ENCODE measurements at places on chromosomes 5 and 9.

- DNase-seq = no peak
Measured at GRCh38 chr5:123785162-123786071, 273.4 kb downstream of the CSNK1G3 start.

DNA sequence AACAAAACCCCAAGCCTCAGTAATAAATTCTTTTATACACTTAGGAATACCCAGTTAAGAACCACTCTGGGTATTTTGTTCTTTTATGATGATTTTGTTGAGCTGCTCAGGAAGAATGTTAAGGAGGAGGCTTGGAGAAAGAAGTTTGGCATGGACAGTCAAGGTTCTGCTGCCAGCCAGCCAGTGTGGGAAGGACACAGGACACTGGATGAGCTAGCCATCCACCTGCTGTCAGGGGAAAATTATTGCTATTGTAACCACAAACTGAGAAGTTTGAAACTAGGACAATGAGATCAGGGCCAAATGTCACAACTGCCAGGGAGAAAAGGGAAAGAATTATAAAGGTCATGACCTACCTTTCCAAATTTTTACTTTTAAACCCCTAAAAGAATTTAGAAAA lies 25.9 kb upstream of the ADAMTSL1 start:
- no peak for DNase-seq

DNA sequence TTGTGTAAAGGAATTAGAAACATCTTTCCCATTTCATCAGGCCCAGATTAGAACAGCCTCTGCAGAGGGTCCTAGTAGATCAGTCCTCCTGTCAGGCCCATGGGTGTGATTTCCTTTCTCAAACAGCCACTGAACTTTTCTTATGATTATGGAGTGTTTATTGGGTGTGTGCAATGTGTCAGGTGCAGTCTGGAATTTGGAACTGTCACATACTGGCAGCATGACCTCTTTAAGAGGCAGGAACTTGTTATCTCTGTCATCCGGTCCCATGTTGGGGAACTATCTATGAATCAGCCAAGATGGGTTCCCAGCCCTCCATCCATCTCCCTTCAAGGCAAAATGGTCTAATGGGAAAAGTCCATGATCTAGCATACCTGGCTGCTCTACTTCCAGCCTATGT lies 11.6 kb upstream of the MEGF9 start:
- DNase-seq = no peak

DNA sequence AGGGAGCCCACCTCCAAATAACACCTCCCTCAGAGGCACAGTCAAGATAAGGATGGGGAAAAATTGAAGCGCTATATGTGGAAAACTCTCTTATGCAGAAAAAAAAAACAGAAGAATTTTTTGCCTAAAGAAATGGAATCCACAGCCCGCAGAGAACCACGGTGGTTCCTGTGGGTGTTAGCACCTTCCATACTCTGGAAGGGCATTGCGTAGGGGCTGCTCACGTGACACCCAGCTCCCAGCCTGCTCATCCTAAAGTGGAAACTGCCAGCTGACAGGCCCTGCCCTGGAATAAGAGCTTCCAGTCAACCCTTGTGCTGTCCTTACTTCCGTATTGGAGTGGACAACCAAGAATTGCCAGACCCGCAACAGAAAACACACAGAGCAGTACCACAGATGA lies 142.5 kb downstream of the FSTL4 start:
- no peak for DNase-seq

- no peak for DNase-seq
Measured at GRCh38 chr5:143606043-143606752, 202.7 kb upstream of the NR3C1 start.

DNA sequence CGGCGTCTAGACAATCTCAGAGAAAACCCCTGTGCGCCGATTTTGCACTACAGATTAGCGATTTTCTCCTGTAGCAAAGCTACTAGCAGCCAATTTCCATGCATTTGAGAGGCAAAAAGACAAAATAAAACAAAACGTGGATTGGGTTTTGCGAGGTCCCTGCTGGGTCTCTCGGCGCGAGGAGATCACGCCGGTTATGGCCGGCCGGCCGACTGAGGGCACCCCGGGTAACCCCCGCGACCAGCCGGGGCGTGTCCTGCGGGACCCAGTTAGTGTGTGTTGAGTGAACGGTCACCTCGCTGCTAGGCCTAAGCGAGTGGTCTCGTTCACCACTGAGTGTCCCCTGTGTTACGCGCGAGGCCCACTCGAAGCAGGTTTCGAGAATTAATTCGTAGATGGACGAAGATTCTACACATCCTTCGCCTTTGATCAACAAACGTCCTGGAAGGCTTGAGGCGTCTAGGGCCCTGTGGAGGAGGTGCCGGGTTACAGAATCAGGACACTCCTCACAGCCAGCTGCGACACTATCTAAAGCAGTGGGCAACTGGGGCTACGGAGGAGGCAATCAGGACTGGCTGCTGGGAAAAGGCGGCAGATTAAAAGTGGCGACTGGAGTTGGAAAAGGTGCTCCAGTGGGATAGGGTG lies 764 bp upstream of the VDAC1 start:
- no peak for DNase-seq

DNA sequence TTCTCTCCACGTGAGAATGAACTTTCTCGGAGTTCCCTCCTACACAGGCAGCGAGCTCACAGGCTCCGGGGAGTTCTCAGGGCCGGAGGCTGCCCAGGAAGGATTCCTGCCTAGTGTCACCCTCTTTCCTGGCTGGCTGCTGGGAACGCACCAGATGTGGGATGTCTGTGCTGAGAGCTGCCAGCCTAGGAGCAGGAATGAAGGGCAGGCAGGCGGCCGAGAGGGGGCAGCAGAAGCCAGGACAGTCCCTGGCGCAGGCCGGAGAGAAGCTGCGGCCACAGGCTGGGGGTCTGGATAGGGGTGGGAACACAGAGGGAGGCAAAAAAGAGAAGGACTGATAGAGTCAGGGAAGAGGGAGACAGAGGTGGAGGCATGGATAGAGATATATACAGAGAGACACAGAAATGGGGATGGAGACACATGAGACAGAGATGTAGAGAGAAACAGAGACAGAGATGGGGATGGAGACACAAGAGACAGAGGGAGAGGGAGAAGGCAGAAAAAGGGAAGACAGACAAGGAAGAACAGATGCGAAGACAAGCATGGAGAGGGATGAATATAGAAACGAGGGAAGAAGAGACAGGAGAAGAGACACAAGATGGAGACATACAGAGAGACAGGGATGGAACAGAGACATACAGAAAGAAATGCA lies 25.3 kb upstream of the ENHO start:
- no peak for DNase-seq

DNA sequence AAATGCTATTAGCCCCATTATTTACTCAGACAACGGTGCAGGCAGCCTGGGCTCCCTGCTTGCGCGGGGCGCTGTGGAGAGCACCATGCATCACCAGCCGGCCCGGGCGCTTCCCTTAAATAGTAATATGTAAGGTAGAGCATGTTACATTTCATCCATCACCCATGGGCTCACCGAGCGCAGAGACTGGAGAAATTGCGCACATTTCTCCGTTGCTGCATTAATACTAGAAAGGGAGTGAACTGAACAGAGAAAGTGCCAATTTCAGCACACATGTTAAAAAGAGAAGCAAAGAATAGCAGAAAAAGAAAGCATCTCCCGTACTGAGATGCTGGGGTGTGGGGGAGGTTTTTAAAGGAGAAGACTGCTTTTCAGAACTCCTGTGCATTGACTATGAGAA lies 400.3 kb downstream of the ZSWIM6 start:
- no peak for DNase-seq
